HS-5 (cell line): ENCODE measurements at places on chromosomes 13 and 19.

DNA sequence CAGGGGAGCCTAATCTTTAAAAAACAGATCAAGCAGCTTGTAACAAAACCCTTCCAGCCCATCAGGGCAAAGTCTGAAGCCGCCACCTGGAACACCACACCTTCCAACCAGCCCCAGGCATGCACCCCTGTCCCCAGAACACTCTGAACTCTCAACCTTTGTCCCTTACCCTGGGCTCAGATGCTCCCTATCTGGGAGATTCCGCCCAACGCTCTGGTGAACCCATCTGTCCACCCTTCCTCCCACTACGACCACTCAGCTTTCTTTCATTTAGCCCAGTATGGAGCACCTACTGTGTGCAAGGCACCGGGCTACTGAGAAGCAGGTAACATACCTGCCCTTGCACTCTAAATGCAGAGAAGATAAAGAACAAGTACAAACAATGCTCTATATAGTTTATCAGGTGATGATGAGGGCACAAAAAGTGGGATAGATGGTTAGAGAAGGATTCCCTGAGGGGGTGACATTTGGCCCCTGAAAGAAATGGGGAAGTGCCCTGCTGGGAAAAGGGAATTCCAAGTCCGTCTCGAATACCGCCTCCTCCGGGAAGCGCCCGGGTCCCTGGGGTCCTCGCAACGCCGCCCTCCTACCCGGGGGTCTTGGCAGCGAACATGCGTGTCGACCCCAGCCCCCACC, 629 bp downstream of the PEPD start:
- DNase-seq: no peak

DNA sequence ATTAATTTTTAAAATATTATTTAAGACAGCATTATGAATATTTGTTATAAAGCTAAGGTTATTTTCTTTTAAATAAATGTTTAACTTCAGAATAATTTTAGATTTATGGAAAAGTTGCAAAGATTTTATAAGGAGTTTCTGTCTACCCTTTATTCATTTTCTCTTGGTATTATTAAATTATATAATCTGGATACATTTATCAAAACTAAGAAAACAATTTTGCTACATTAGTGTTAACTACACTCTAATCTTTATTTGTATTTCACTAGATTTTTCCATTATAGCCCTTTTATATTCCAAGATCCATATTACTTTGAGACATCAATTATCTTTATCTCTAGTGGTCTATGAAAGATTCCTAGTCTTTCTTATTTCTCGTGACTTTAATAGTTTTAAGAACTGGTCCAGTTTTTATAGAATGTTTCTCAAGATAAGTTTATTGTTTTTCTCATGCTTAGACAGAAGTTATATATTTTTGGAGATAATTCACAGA, 1243.7 kb upstream of the PCDH9 start:
- no peak for DNase-seq

DNA sequence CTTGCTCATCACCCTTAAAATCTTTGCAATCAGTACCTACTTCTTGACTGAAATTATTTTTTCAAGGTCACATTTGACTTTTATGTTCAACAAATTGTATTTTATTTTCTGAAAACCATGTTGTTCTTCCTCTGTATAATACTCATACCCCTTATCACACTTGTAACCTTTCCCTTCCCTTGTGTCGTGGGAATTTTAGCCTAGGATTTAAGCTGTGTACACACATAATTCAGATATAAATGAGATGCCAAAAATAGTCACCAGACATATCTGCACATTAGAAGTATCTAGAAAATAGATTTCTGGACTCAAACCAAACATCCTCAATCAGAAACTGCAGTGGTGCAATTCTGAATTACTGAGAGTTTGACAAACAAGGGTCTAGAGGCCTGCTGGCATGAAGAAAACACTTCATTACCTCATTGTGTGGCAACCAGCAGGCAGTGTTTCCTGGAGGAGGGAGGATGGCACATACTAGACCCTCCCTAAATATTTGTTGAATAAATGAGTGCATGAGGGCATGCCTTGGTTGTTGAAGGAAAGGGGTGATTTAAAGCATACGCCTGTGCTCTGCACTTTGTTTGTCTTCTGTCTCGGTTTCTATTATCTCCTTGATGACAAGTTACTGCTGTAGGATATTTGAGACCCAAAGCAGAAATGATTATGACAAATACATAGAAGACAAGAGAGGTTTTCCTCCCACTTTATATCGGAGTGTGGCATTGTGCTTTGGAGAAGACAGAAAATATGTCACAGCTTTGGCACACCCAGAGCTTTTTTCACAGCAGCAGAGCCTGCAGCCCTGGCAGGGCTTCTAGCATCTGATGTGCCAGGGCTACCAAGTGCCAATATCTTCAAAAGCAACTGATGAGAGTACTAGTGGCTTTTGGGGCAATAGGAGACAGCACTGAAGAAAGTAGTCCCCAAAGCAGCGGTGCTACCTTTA, 881.1 kb downstream of the PCDH9 start:
- DNase-seq: no peak

- no peak for DNase-seq
Measured at GRCh38 chr13:51684076-51684475, 99.8 kb downstream of the WDFY2 start.

GRCh38 chr19:37654118-37654517, 1.1 kb downstream of the ZFP30 start:
- no peak for DNase-seq

DNA sequence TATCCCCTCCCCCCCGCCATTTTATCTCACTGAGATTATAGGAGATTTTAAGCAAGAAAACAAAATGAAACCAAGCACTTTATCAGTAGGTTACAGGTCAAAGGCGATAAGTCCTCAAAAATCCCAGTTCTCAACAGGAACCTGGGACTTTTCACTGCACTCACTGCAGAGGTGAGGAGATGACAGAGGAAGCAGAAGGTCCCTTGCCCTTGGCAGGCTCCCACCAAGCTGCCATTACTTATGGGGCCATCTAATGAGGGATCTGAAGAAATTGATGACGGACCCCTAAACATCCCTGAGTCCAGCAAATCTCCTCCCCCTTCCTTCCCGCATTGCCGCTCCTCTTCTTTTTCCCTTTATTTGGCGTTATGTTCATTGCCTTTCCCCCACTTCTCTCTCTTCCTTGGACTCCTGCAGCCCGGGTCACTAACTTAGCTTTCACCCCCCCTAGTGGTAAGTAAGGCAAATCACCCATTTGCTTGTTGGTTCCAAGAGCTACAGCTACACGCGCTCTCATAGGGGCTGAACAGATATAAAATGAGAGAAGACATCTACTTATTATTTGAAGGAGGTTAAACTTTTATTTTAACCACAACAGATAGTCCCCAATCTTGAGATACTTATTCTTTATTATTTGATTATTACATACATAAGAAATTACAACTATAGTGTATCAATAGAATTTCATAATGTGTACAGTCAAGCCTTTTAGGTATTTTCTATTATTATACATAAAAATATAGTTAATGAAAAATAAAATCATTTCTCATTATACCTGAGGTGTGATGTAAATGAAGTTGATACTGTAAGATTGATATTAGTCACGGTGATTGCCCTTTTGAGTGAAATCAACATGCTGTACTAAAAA, 52.0 kb upstream of the ARGLU1 start:
- peak; percentile 1 for DNase-seq
